HEK293T (cell line): ENCODE measurements at places on chromosomes 1 and 21.

DNA sequence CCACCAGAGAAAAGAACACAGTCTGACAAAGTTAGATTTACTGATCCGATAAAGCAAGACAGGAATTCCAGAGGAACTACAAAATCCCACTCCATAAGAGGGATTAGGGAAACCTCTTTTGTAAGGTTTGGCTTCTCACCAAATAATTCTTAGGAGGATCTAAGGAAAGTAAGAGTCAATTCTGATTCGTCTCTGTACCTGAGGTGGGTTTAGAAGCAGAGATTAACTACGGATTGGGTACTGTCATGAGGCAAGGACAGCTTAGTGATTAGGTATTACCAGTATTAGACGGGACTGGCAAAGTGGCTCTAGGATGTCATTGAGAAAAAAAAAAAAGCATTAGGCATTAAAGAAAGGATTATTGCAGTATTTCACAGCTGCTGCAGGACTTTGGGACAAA is 371.7 kb upstream of the BRINP3 start:
- DNase-seq, result no peak

GRCh38 chr1:111920221-111921024 is 69.0 kb downstream of the KCND3 start:
- no peak for DNase-seq

DNA sequence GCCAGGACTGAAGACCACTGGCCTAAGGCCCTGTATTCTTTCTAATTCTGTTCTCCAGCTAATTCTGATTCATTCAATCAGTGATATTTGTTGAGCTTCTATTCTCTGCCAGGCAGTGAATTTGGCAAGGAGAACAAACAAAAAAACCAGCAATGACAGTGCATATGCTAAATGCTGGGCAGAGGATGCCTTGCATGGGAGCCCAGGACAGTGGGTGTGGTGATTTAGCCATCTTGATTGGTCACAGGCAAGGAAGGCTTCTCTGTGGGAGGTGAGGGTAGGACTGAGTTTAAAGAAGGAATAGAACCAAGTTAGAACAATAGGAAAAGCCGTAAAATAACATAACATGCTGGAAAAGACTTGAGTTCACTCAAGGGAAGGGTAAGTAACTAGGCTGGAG is 9.2 kb upstream of the CPT2 start:
- no peak for DNase-seq

DNA sequence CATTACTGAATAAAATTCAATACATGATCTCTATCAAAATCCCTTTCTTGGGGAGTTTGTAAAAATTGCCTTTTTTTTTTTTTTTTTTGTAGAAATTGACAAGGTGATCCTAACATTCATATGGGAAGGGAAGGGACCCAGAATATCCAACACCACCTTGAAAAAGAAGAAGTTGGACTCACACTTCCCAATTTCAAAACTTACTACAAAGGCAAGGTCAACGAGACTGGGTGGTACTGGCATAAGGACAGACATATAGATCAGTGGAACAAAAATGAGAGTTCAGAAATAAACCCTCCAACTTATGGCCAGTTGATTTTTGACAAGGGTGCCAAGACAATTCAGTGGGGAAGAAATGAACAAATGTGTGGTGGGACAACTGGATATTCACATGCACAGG is 31.4 kb upstream of the CLSTN1 start:
- DNase-seq, result no peak

GRCh38 chr21:45259206-45259840 is 28.4 kb downstream of the POFUT2 start:
- DNase-seq, result no peak
